NCI-H2081 treated with DMSO at 0.1 percent for 48 hours (cell line): ENCODE measurements at places on chromosomes 4 and X.

DNA sequence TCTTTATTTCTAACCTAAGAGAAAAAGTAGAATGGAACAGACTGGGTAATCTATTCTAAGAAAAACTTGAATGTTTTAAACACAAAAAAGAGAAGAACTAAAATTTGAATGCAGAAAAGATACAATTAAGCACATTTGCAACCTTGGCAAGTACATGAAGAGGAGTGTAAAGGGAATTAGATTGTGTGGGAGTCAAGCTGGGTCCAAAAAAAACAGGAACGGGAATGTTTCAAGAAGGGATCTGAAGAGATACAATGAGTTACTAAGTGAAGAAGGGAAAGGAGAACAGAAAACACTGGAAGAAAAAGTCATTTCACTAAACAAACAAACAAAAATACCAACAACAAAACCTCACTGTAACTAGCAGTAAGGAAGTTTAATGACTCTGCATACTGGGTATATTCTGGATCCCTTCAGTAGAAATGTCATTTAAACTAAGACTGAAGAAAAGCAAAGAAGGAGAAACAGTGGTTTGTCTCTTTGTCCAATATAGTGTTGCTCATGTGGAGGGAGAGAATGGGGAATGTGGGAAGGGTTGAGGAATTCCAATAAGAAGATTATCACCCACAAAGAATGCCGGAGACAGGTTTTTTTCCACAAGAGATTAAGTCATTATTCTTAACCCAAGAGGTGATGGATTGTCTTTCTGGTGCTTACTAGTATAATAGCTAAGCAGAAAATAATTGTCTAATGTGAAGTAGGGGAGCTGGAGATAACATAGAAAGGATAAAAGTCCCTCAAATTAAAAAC is 50.4 kb upstream of the PTPN13 start:
- DNase-seq, result no peak

DNA sequence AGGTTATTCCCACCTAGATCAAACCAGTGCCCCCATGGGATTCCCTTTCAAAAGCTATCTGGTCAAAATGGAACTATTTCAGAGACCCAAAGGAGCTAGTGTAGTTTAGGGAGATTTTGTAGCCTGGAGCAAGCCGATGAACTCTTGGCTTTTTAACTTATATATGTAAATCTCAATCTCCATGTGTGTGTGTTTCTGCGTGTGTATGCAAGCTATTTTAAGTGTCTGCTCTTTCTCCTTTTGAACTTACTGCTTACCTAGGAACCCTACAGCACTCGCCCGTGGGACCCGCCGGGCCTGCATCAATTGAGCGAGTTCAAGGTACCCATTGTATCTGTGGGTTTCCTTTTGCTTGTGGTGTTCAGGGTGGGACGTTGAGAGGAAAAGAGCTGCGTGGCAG is 10.4 kb downstream of the CSTF2 start:
- DNase-seq, result no peak

DNA sequence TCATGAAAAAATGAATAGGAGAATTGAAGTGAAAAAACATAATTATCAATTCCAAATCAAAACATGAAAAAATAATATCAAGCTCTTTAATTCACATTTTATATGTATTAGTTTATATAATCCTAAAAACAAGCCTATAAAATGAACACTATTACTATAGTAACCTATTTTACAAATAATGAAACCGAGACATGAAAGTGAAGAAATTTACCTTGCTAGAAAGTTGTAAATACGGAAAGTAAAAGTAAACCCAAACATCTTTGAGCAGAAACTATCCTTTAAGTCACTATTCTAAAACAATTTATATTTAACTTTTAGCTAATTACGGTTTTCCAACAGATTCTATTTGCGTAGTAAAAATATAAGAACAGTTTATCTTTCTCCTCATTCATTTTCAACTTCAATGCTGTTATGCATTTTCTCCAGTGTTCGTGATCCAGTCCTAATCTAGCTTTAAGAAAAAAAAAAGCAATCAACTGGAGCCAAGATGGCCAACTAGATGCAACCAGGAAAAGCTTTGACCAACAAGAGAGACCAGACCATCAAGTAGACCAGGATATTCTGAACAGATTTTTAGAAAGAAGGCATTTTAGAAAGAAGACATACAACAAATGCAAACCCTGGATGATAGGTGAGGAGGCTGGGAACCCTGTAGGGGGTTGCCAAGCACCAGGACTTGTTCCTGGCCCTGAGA is 67.0 kb downstream of the DDX53 start:
- no peak for DNase-seq

GRCh38 chrX:81662381-81662780 is 460.5 kb downstream of the SH3BGRL start:
- DNase-seq, result no peak

DNA sequence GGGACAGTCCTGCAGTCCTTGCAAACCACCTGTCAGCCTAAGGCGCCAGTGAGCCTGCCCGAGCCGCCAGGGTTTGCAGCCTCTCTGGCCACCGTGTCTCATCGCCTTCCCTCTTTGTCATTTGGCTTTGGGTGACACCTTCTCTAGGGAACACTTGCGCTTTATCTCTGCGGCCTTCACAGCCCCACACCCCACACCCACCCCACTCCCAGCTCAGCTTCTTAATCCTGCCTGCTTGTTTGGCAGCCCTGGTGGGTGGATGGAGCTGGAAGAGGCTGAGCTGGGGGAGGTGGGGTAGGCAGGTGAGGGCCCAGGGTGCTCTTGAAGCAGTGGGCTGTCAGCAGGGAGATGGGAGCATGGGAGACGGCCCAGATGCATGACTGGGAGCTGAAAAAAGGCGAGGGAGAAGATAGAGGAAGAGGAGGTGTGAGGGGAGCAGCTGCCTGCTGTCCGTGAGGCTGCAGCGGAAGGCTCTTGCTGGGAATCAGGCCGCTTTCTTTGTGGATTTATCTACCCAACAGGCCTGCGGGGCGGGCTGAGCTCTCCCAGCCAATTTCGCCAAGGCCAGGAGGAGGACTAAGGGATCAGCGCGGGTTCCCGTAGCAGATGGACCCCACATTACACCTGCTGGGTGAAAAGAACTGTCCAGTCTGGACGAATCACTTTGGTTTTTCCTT is 97.5 kb upstream of the STOX2 start:
- DNase-seq, result no peak

DNA sequence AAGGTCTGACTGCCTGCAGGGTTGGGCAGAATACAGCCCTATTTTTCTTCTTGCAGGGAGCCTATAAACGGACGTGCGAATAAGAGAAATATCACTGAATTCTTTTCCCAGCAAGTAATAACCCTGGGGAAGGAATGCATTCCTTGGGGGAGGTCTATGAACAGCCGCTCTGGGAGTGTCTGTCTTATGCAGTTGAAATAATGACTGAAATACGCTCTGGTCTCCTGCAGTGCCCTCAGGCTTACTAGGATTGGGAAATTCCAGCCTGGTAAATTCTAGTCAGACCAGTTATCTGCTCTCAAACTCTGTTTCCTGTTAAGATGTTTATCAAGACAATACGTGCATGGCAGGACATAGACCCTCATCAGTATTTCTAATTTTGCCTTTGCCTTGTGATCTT is 72.1 kb upstream of the FAM241A start:
- DNase-seq, result no peak

- no peak for DNase-seq
Observed at GRCh38 chrX:44580466-44580865, 37.8 kb upstream of the FUNDC1 start.

DNA sequence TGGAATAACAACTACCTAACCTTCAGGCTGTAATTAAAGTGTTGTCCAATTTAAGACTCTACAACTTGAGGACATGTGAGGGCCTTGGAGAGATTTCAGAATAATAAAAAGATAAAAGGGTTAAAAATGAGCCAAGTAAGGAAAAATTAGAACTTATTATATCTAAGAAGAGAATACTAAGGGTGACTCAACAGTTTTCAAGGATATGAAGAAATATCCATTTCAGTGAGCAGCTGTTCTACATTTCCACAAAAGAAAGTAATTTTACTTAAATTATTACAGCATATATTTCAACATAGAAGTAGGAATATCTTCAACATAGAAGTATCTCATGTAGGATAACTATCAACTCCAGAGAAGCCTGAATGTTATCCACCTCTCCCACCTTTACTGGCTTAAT is 11.3 kb downstream of the SNX12 start:
- no peak for DNase-seq

DNA sequence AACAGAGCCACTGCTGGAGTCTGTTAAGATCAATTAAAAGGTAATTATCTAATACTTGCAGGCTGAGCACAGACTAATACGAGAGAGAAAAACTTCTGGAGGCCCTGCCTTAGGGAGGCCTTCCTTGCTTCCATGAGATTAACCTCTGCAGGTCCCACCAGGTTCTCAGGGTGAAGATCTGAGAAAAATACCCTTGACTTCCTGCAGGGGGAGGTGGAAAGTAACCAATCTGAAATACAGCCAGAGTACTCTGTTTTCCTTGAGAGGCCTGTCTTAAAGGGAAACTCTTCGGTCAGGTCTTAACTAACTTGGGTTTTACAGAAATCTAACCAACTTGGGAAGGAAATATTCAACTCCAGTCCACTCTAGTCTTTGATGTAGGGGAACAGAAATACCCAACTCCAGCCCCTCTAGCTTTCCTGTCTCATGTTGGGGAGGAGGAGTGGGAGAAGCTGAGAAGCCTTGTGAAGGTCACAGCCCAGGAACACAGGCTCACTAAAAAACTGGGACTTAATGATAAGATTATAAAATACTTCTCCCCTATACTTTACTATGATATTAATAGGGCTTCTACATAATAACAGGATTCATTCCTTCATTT is 77.1 kb downstream of the TBCK start:
- no peak for DNase-seq

DNA sequence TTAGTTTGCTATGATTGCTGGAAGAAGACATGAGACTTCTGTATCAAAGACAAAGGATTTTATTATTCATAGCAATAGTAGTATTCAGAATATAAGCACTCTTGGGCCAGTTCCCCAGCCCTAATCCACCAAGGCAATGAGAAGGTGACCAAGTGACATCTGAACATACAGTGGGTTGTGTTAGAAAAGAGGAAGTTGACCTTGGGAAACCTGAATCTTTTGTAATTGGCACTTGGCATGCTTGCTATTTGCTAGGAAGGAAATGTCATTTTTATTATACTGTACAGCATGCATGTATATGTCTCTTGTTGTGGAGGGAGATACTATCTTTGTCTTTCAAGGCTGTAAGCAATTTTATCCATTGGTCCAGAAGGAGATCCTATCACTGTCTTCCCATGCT is 216.1 kb upstream of the FAT1 start:
- DNase-seq, result no peak

DNA sequence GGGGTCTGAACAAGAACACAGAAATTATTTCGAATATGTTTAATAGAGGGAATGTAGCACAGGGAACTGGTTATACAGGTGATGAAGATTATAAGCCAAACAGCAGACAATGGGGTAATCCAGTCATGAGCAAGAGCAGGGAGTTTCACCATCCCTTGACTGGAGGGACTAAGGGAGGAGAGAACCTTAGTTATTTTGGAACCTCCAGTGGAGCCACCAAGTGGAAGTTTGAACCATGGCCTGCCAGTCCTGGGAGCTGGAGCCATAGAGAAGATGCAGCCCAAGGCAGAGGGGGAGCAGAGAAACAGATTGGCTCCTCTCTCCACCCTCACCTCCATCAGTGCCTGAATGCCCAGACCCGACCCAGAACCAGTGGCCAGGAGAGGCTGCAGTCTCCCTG is 264.6 kb upstream of the RASGEF1B start:
- no peak for DNase-seq

DNA sequence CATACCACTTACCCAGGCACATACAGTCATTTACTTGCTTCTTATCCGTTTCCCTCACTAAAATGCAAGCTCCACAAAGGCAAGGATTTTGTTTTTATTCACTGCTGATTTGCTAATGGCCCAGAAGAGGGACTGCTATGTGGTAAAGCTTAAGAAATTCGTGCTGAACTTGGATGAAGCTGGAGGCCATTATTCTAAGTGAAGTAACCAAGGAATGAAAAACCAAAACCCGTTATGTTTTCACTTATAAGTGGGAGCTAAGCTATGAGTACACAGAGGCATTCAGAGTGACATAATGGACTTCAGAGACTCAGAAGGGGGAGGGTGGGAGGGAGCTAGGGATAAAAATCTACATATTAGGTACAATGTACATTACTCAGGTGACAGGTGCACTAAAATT is 47.2 kb downstream of the RAB33B start:
- no peak for DNase-seq

GRCh38 chr4:1334579-1334895 is 12.5 kb upstream of the UVSSA start:
- no peak for DNase-seq

GRCh38 chrX:37347420-37347819 is 1.7 kb upstream of the PRRG1 start:
- no peak for DNase-seq

- no peak for DNase-seq
Observed at GRCh38 chr4:137623013-137623412, 90.7 kb upstream of the PCDH18 start.

- no peak for DNase-seq
Observed at GRCh38 chr4:146087856-146088255, 87.7 kb upstream of the LSM6 start.

GRCh38 chr4:114866901-114867670 is 246.3 kb downstream of the NDST4 start:
- DNase-seq, result no peak

- DNase-seq, result no peak
Observed at GRCh38 chr4:41985151-41985550, 3.6 kb downstream of the DCAF4L1 start.

- DNase-seq, result no peak
Observed at GRCh38 chr4:42364266-42365053, 32.8 kb upstream of the SHISA3 start.

DNA sequence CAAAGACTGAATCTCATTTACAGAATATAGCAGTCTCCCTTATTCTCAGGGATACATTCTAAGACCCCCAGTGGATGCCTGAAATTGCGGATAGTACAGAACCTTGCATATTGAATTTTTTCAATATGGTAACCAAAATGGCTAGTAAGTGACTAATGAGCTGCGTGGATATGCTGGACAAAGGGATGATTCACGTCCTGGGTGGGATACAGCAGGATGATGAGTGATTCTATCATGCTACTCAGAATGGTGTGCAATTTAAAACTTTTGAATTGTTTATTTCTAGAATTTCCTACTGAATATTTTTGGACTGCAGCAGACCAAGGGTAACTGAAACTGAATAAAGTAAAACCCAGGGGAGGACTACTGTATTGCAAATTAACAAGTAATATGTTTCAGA is 66.7 kb downstream of the STAG2 start:
- DNase-seq, result no peak

DNA sequence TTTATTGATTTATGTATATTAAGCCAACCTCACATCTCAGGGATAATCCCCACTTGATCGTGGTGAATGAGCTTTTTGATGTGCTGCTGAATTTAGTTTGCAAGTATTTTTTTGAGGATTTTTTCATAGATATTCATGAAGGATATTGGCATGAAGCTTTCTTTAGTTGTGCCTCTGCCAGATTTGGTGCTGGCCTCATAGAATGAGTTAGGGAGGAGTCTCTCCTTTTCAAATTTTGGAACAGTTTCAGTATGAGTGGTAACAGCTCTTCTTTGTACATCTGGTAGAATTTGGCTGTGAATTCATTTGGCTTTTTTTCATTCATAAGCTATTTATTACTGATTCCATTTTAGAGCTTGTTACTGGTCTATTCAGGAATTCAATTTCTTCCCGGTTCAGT is 197.2 kb upstream of the NDST4 start:
- no peak for DNase-seq
